ENCODE measurements at places on chromosomes 4 and X.

DNA sequence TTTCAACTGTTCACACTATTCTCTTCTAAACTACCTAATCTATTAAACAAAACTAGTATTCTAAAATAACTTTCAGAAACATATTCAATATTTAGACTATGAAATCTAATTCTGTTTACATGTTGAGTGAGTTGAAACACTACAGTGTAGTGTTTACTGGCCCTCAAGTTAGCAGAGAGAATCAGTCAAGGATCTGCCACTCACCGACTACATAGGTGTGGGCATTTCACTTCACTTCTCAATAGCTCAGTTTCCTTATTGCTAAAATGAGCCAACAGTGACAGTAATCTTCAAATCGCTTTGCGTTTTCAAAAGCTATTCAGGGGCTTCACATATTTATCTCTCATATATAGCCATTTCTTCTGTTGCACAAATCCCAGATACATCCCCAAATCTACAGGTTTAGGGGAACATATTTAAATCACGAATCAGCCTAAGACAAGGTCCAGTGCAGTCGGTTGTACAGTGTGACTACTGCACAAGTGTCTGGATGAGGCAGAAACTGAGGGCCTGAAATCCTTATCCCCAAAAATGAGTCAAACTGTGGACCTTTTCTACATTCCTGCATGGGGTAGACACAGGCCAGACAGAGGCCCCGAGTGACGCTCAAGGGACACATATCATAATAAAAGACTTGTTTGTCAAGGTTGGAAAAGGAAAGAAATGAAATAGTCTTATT is 129.8 kb downstream of the PPP3CA start:
- no peak overlapping the region for H3K4me3 ChIP-seq
- no peaks in the 10 kb centered on the region for H3K4me1 ChIP-seq
- no peak for DNase-seq
- no peaks in the 10 kb centered on the region for H3K27me3 ChIP-seq

DNA sequence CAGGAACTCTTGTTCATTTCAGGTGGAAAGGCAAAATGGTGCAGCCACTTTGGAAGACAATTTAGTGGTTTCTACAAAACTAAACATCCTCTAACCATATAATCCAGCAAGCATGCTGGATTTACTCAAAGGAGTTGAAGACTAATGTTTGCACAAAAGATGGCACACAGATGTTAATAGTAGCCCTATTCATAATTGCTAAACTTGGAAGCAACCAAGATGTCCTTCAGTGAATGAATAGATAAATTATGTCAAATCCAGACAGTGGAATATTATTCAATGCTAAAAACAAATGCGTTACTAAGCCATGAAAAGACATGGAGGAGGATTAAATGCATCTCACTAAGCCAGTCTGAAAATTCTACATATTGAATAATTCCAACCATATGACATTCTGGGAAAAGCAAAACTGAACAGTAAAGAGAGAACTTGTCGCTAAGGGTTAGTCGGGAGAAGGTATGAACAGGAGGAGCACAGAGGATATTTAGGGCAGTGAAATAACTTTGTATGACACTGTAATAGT is 48.2 kb upstream of the PCDH7 start:
- DNase-seq, result no peak
- H3K4me1 ChIP-seq, result no peaks in the 10 kb centered on the region

GRCh38 chr4:146488495-146489174 is 33.1 kb downstream of the SLC10A7 start:
- H3K27me3 ChIP-seq, result no peaks in the 10 kb centered on the region
- no peaks in the 10 kb centered on the region for H3K4me1 ChIP-seq
- no peak for DNase-seq

DNA sequence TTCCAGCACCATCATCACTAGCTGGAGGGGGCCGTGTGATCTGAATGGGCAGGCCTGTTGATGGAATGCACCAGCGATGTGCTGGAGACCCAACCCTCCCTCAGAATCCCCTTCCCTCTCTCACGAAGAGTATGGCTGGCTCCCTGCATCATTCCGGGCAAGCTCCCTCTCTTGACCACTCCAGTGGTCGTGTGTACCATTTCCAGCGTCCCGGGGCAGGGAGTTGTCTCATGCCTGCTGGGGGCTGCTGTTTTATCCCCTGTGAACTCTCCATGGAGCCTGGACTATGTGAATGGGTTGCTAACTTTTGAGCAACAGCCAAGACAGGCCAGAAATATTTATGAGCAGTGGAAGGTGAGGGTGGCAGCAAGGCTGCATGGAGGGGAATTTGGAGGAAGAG is 8.1 kb downstream of the CSAG1 start:
- DNase-seq, result no peak
- no peaks in the 10 kb centered on the region for H3K36me3 ChIP-seq
- H3K27ac ChIP-seq, result no peak overlapping the region
- no peaks in the 10 kb centered on the region for H3K27me3 ChIP-seq
- H3K4me3 ChIP-seq, result no peak overlapping the region

GRCh38 chr4:37892641-37893040 is 1.8 kb downstream of the TBC1D1 start:
- no peak overlapping the region for H3K4me3 ChIP-seq
- no peaks in the 10 kb centered on the region for H3K36me3 ChIP-seq
- no peaks in the 10 kb centered on the region for H3K27me3 ChIP-seq
- no peak for DNase-seq
- H3K27ac ChIP-seq, result no peak overlapping the region

Measured in breast epithelium (tissue), 4 donors.